ENCODE measurements at places on chromosomes 11 and 22.

- no peak for DNase-seq
Measured at GRCh38 chr11:59062602-59063529, 23.2 kb upstream of the GLYATL1B start.

GRCh38 chr22:40265783-40266182, 80.5 kb upstream of the ADSL start:
- no peak for DNase-seq

DNA sequence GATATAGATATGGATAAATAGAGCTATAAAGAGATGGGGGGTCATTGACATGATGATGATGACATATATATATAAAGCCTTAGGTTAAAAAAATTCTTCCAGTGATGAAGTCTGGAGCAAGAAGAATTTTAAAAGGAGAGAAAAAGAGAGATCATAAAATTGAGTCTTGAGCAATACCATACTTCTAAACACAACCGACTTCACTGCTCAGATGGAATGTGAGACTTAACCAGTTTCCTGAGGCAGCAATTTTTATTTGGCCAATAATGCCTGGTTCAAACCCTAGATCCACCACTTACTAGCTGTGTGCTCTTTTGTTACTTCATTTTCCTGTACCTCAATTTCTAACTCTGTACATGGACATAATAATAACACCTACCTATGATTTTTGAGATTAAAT, 229.5 kb downstream of the TTC28 start:
- DNase-seq = no peak

GRCh38 chr11:94576306-94576705, 9.1 kb downstream of the PIWIL4 start:
- DNase-seq = no peak
